ENCODE measurements at places on chromosomes 7 and 10.

DNA sequence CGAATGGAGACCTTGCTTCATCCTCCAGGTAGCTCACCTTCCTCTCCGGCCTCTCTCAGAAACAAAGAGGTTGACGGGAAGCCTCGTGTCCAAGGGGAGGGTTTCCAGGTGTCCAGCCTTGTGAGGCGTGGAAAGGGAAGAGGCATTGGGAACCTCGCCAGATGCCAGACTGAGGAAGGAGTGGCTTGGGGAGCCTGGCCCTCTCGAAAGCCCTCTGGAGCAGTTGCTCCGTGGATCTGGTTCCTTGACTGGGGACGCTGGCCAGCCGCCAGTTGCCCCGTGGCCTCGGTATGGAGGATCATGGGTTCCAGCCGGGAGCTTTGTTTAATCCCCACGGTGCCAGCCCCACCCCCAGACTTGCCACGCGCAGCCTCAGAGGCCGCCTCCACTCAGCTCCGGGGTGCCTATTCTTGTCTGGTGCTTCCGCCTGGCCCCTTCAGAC, 30.3 kb upstream of the SUN1 start:
- DNase-seq, result no peak

- DNase-seq, result no peak
These were observed 208.9 kb downstream of the DNAJB6 start for GRCh38 chr7:157545681-157546060.

DNA sequence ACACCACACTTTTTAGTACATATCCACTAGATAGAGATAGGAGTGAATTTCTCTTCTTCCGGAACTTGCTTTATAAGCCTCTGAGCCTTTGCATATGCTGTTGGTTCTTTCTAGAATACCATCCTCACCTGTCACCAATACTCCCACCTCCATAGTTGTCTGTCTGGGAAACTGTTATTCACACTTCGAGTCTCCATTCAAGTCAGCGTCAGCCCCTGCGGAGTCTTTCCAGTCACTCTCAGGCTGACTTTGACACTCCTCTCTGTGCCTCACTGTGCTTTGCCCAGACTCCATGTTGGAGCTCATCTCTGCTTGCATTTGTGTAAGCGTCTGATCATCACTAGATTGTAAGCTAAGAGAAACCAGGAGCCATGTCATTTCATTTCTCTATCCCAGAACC, 66.5 kb upstream of the NRBF2 start:
- no peak for DNase-seq

DNA sequence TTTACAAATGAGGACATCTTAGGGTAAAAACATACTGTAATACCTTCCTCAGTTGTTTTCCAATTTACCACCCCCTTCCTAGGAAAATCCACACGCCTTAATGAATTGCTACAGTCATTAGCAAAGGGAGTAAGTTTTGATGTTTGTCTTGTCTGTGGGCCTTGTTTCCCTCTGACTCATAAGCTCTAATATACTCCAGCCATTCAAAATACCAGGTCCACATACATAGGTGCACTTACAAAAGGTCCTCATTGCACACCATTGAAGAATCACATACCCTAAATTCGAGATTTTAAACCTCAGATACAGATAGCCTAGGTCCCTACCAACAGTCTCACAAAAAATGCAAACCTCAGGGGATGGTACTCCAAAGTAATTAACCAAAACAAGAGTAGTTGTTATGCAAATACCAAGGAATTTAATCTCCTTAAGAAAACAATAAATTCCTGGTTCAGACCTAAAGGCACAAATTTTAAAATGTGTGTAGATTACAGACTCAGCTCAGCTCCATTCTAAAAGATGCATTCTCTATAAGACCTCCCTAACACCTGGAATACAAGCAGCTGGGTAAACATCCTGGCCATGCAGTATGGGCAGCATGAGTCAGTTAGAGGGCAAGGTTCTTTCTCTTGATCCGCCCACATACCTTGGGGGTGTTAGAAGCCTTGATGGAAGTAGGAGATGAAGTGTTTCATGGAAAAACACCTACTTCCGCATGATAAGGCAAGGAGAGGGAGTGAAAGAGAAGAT, 3.0 kb upstream of the LIPK start:
- DNase-seq, result no peak

DNA sequence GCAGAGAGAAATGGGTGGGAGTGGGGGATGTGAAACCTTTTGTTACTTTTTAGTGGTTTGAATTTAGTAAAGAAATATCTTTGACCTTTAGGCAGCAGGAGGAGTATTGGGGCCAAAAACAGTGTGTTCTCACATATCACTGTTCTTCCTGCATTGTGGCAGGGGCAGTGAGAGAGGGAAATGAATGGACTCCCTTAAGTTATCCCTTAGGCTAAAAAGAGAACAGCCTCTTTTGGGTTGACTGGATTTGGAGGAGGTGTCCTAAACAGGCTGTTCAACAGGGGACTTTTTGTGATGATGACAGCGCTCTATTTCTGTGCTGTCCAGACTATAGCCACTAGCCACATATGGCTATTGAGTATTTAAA, 22.3 kb downstream of the ZNF775 start:
- DNase-seq, result no peak

- no peak for DNase-seq
These were observed 250.4 kb upstream of the FZD8 start for GRCh38 chr10:35892526-35892925.

- DNase-seq, result no peak
These were observed 686.9 kb downstream of the NXPH1 start for GRCh38 chr7:9120331-9120730.

DNA sequence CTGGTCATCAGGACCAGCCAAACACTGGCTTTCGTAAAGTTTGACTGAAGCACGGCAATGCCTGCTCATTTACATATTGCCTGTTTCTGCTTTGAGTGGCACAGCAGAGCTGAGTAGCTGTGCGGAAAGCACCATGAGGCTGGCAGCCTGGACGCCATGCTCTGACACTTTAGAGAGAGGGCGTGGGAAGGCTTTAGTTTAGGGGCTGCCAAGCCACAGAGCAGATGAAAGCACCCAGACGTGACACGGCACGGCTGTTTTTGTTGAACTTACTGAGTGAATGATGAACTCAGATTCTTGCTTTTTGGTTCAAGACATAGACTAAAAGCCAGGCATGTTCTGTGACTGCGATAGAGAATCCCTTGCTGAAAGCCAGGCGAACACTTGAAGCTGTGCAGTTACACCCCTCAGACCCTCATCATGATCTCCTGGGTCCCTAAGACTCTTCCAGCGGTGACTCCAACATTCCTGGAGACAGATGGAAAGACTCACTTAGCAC, 182.1 kb downstream of the ZMYND11 start:
- DNase-seq, result no peak

- DNase-seq, result no peak
These were observed 10.9 kb upstream of the PAX2 start for GRCh38 chr10:100734295-100735086.

DNA sequence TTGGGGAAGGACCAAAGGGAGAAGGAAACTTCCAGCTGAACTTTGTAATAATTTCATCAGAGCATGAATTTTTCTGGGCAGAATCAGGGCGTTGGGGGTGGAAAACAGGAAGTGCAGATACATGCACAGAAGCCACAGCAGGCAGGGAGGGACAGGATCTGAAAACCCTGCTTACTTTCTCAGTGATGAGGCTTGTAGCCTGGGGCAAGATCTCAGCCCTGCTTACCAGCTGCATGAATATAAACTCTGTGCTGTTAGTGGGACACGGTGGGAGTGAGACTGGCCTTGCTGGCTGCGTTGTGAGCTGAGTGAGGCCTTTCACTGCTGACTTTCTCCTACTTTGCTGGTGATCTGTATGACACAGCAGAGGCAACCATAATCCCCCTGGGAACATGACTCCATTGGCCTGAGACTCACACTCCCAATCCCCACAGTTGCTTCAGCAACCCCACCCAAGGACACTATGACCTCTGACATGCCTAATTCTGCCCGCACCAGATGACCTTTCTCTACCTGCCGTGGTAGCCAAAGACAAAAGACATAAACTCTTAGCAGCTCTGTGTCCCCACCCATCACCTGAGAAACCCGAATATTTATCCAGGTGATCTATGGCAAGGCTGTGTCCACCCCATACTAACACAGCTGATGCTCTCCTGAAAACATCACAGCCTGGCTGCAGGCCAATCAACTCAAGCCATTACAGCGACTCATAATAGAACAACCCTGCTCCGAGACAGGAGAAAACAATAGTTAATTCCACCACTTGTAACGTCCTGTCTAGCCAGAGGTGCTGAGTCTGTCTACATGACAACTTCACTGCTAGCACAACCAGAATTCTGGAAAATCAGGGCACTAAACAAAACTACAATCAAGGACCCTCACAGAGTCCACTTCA, 190.7 kb upstream of the CHRM2 start:
- no peak for DNase-seq

GRCh38 chr7:44629829-44630522, 23.5 kb downstream of the OGDH start:
- no peak for DNase-seq

DNA sequence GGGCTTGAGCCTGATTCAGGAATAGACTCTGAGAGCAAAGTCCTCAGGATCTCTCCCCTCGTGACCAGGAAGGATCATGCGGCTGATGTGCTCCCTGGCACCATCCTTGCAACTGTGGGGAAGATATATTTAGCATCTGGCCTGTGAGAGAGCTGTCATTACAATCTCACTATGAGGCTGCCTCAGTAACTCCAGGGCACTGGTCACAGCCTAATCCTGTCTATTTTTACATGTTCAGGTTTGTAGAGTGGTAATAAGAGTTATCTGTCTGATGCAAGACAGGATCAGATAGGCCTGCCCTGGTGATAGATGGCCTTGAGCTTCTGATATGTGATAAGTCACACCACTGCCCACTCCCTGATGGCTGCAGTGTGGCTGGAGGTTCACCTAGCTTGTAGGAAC, 50.7 kb downstream of the PPP1R3C start:
- DNase-seq, result no peak

DNA sequence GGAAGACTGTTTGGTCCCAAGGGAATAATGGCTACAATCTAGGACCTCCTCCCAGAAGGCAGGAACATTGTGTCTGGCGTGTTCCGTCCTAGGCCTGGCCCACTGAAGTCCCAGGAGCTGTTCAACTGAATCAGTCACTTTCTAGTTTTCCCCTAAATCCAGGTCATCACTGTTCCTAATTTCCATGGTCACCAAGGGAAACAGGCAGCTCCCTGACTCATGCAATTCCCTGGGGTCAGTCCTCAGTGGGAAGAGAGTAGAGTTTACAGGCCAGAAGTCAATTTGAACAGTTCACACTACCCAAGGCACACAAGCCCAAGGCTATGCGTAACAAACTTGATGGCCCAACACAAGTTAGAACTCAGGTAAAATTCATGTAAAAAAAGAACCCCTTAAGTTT, 44.0 kb downstream of the CREB3L2 start:
- no peak for DNase-seq

GRCh38 chr10:74255214-74255613, 104.2 kb downstream of the ADK start:
- DNase-seq, result no peak

GRCh38 chr10:123462756-123463155, 203.4 kb upstream of the GPR26 start:
- DNase-seq, result no peak

DNA sequence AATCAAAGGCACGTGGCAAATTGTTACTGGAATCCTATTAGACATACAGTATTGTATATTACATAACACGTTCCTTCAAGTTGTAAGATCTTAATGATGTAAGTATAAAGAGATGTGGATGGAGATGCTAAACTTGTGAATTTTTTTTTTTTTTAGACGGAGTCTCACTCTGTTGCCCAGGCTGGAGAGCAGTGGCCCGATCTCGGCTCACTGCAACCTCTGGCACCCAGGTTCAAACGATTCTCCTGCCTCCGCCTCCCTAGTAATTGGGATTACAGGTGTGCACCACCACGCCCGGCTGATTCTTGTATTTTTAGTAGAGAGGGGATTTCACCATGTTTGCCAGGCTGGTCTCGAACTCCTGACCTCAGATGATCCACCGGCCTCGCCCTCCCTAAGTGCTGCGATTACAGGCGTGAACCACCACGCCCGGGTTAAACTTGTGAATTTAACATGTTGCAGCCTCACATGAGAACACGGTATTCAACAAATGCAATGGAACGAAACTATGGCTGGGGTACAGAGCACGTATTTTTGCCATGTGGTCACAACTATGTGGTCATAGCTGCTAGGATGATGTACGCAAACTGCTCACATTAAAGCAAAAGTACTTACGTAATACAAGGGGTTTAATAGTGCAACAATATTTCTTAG, 818 bp upstream of the SUPV3L1 start:
- no peak for DNase-seq

DNA sequence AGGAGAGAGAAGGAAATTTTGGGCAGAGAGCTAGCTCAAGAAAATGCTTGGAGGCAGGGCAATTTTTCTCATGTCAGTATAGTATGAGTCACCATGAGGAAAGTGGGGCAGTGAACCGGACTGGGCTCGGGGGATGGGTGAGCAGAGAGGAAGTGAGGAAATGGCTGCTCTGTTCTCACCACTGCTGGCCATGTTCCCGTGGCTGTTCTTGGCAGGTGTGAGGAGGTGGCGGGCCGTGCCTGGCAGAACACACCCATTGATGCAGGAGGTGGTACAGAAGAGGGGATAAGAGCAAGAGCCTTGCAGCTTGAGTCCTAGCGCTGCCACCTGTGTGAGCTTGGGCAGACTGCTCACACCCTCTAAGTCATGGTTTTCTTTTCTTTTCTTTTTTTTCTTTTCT, 304.4 kb upstream of the LYZL1 start:
- no peak for DNase-seq

GRCh38 chr7:38574086-38574485, 57.1 kb downstream of the AMPH start:
- no peak for DNase-seq

- no peak for DNase-seq
These were observed 111.2 kb upstream of the STEAP1B start for GRCh38 chr7:22610951-22611757.

- DNase-seq, result no peak
These were observed 14.5 kb downstream of the OR2A14 start for GRCh38 chr7:144137501-144137900.

GRCh38 chr10:17835688-17836087, 26.5 kb downstream of the MRC1 start:
- no peak for DNase-seq

GRCh38 chr10:130808243-130808642, 503.3 kb downstream of the TCERG1L start:
- DNase-seq, result no peak

DNA sequence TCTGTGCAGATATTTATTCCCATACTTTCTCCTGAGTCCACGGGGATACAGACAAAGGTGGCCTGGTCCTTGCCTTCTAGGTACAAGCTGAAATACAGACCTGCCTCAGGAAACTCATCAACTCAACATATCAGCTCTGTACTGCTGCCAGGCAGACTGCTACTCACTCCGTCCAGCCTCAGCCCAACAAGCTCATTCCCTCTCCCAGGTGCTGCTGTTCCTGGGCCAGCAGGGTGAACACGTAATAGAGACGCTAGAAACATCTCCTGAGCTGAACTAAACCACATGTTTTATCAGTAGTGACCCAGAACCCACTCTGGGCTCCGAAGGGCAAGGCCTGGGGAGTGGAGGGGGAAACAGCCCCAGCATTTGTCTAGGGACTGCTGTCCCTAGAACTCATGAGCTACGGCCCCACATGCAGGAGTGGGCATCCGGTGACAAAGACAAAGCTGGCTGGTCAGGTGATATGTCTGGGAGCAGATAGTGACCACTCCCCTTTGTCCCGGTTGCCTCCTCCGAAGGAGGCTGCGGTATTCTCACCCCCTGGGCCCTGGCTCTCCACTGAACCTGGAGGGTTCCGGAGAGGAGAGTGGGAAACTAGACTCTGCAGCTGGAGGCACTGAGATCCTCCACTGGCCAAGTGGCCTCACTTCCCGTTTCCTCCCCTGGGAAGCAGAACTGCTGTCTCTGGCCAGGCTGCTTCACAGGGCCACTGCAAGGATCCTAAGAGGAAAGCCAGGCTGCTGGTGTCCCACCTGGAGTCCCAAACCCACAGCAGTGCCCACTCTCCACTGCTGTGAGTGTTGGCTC, 116.1 kb downstream of the FAM53B start:
- DNase-seq, result no peak

GRCh38 chr10:109914966-109915365, 8.3 kb downstream of the XPNPEP1 start:
- DNase-seq, result no peak
